ENCODE measurements at places on chromosomes 11 and 22. TPM values are rescaled to one million over a fixed set of nuclear protein-coding genes. Genes with fewer than 3 reads are reported as not detected.

DNA sequence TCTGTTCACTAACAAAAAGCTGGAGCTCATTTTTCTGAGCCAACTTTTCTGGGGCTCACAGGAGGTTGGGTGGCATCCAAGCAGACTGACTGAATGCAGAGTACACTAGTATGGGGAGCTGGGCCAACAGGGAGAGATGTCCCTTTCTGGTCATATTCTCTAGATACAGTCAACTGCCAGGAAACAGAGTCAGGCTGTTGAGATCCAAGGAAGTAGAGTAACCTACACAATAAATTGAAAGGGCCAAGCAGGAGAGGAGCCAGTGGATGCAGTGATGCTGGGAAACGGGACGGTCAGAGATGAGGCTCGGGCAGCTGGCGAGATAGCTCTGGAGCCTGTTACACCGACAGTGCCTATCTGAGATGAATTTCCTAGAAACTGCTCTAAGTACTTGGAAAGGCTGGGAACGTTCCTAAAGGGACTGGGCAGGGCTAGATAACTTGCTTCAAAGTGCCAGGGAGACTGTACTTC, 71.1 kb downstream of the LARGE2 start:
- DNase-seq, result no peak

DNA sequence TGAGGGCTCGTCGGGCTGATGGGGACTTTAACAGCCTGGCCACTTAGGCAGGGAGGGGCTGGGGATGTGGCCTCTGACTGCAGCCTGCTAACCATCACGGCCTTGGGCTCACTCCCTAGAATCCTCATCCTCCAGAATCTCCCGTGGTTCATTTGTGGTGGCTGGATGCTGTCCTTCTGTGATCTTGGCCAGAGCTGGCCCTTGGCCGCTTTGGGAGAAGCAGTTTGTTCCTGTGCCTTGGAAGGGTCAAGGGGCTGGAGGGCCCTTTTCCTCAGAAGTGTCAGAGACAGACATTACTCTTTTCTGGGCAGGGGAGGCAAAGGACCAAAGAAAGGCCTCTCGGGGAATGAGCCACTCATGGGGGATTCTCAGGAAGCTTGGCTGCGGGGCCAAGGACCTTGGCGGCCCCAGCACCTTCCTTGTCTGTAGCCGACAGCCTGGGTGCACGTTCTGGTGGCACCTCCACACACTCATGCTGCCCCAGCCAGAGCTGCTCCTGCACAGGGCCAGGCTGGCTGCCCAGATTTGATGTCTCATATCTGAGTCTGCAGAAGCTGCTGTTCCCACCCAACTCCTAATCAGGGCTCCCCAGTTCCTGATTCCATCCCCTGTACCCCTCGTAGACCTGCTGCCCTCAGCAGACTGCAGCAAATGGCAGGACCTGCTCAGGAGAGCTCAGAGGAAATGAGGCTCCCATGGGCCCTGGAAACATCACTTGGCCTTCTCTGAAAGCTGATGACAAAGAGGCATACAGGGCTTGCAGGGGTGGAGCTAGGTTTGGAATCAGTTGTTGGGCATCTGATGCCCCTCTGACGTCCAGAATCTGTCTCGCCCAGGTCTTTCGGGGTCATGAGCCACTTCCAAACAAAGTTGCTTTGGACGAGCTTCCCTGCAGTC, 107.7 kb downstream of the CTTN start:
- DNase-seq, result no peak

- no peak for DNase-seq
Measured at GRCh38 chr22:42711281-42711731, 9.4 kb downstream of the A4GALT start.

CABP4 gene
- 0.49 TPM for polyA plus RNA-seq

DNA sequence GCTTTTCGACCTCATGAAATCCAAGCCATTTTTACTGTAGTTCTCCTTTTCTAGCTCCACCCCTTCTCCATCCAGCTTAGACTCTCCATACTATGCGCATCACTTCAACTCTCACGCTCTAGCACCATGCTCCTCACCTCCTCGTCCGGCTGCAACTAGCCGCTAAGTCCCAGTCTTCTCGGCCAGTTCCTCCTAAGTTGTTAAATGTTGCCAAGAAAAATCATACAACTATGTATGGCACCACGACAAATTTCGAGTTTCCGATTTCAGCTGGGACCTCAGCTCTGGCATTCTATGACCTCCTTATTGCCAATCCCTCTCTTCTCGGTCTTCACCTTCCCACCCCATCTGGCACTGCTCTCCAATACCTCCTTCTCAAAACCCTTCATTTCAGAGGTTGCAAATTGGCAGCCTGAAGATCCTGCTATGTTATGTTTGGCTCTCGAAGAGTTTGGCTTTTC, 1.0 kb downstream of the ZNF70 start:
- DNase-seq, result no peak

DNA sequence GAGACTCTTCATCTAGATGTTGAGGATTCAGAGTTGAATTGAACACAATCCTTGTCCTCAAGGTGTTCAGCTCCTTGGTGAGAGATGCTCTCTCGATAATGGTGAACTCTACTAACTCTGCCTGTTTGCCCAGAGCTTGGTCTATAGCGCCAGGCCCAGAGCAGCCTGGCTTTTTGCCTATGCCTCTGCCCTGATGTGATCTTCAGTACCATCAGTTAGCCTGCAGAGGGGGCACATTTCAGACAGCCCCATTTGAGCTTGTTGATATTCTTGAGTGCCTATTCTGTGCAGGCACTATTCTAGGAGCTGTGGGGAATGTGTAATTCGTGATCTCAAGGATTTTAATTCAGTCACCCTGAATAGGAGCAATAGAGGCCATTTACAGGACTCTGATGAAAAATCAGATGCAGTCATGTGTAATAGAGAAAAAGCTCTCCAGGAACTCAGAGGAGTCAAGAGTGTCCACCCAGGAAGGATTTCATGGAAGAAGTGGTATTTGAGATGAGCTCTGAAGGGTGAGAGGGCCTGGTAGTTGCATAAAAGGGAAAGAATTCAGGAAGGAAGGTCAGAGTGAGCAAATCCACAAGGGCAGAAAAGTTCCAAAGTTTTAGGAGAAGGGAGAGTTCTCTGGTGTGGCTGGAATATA, 19.3 kb downstream of the GTPBP1 start:
- no peak for DNase-seq

DNA sequence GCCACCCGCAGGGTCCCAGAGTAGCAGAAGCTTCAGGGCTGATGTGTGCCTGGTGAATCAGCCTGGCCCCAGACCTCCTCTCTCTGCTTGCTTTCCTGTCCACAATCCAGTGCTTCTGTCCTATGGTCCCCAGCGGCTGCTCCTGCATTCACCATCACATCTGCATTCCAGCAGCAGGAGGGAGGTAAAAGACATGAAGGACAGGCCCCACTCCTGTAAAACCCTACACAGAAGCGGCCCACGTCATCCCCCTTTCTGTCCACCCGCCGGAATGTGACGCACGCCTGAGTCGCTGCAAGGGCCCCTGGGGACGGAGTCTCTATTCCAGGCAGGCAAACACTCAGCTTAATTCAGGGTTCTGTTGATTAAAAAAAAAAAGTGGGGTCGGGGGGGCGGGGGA, 58.3 kb downstream of the CDKN1C start:
- no peak for DNase-seq

GRCh38 chr22:40290516-40290915, 55.8 kb upstream of the ADSL start:
- DNase-seq, result no peak

DNA sequence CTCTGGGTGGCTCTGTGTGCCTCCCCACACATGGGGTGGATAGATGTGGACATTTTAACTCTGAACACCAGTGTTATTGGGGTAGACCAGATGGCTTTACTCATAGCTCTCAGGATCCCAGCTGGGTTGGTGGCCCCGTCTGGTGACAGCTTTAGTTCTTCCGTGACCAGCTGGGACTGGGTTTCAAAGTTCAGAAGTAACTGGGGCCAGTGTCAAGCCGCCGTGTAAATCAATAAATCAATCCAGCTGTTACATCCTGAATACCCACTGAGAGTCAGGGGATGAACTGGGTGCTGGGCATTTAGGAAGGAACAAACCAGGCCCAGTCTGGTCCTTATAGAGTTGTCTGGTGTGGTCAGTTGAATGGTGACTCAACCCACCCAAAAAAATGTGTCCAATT, 269.4 kb downstream of the CTTN start:
- DNase-seq, result peak; percentile 51

- no peak for DNase-seq
Measured at GRCh38 chr11:49302360-49302759, 94.0 kb upstream of the FOLH1 start.

DNA sequence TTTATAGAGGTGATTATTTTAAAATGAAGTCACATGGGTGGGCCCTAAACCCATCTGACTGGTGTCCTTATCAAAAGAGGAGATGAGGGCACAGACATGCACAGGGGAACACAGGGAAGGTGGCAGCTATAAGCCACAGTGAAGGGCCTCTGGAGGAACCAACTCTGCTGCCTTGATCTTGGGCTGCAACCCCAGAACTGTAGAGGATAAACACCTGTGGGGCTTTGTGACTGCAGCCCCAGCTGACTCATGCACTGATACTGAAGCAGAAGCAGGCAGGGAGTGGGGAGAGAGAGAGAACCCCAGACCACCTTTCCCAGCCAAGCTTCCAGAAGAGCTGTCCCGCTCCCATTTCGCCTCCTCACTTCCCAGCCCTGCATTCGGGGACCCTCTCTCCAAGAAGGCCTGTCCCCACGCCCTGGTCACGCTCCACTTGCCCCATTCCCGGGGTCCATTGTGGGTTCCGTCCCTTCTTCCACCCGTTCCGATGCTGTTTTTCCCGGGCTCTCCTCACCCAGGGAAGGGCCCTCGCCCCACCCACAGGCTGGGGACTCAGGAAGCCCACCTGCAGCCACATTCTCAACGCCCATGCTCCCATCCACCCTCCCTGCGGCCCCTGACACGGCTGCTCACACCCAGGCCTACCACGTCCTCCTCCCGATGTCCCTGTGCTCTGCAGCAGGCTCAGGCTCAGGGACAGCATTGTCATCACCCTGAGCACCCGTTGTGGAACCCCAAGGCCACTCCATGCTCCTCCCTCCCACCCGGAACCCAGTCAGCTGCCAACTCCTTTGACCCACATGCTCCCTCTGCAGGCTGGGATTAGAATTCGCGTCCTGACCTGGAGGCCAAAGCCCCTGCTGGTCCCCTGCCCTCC, 90.8 kb upstream of the SHANK2 start:
- DNase-seq, result peak; percentile 50

KCNE3 gene
- polyA plus RNA-seq, result 15.9 TPM

IL10RA gene
- polyA plus RNA-seq, result 1.8 TPM

- no peak for DNase-seq
Measured at GRCh38 chr22:47549741-47550340, 787.4 kb downstream of the TBC1D22A start.
